Stimulated activated CD8-positive, alpha-beta memory T cell treated with anti-CD3 and anti-CD28 coated beads, Interleukin-15, amount 100 ng/mL, for 4 hours (primary cell): ENCODE measurements at places on chromosomes 1 and 21.
A peak's percentile ranks its signal among the peaks of the same experiment; 100 is the strongest.

- no peak for DNase-seq
Measured at GRCh38 chr1:87213135-87213515, 115.6 kb upstream of the LMO4 start.

- DNase-seq: no peak
Measured at GRCh38 chr1:113674591-113674990, 84.7 kb downstream of the PHTF1 start.

- DNase-seq: no peak
Measured at GRCh38 chr1:237756304-237756967, 134.3 kb downstream of the ZP4 start.

- DNase-seq: no peak
Measured at GRCh38 chr1:24107462-24108138, 4.3 kb downstream of the MYOM3 start.

DNA sequence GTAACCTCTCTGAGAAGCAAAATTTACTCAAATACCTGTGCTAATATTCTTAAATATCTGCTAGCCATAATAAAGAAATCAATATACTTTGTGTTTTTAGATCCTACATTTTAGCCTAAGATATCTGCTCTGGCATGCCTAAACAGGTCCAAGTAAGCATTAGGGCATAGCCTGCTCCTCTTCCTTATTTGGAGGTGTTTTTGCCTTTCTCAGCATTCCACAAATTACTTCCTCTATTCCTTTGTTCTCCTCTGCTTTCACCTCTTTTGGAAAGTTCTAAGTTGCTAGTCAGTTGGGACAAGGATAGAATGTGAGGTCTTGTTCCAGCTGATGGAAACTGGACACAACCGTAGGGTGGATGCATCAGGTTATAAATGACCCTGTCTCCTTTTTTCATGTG is 7.2 kb upstream of the OR10X1 start:
- DNase-seq: no peak

- DNase-seq: no peak
Measured at GRCh38 chr1:227955808-227956207, 8.1 kb upstream of the WNT9A start.

DNA sequence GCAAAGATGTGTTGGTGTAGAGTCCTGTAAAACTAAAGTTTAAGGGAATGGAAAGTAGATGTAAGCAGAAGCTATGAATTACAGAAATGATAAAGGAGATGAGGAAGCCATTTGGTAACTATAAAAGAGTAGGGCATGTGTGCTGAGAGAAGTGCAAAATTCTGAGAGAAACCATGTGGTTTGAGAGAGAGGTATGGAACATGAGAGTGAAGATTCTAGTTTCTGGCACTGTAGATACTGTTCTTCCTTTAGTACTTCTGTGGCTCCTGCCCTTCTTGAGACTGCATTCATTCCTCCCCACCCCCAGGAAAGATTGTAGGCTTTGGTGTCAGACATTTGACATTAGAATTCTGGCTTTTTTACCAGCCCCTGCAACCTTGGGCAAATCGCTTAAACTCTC is 15.4 kb downstream of the RALGPS2 start:
- DNase-seq: no peak

DNA sequence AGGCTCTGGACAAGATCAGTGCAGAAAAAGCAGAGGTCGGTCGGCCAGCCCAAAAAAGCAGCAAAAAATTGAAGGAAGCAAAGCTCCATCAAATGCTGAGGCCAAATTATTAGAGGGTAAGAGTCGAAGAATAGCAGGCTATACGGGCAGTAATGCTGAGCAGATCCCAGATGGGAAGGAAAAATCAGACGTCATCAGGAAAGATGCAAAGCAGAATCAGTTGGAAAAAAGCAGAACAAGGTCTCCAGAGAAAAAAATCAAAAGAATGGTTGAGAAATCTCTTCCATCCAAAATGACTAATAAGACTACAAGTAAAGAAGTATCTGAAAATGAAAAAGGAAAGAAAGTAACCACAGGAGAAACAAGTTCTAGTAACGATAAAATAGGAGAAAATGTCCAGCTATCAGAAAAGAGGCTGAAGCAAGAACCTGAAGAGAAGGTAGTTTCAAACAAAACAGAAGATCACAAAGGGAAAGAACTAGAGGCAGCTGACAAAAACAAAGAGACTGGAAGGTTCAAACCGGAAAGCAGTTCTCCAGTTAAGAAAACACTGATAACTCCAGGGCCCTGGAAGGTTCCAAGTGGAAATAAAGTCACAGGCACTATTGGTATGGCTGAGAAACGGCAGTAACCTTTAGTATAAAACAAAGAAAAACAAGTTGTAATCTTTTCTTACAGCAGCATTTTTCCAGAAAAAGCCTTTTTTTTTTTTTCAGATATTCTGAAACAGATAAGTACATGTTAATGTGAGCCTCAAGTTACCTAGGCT is 75.7 kb downstream of the PHTF1 start:
- DNase-seq: no peak

DNA sequence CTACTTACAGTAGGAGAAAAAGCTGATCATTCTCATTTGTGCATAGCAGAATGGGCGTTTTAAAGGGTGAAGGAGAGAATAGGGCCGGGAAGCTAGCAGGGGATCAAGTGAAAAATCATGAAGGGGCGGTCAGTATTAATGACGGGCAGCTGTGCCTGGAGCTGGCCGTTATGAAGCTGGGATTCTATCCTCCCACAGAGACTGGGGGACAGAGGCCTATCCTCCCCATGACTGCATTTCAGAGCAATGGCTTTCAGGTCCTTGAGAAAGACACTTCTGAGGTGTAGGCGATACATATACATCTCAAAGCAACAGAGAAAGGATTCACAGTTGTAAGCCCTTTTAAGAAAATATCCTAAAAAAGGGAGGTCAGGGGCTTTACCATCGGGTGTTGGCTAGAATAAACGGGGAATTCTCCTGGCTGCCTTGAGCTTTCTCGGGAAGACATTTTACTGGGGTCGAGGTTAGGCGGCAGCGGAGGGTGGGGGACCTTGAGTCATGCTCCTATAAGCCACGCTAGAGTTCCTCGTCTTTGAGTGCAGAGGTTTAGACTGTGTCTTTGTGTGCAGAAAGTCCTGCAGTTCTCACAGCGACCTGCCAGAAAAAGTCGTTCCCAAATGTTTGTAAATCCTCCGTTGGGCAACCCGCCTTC is 559 bp upstream of the MTARC2 start:
- no peak for DNase-seq

DNA sequence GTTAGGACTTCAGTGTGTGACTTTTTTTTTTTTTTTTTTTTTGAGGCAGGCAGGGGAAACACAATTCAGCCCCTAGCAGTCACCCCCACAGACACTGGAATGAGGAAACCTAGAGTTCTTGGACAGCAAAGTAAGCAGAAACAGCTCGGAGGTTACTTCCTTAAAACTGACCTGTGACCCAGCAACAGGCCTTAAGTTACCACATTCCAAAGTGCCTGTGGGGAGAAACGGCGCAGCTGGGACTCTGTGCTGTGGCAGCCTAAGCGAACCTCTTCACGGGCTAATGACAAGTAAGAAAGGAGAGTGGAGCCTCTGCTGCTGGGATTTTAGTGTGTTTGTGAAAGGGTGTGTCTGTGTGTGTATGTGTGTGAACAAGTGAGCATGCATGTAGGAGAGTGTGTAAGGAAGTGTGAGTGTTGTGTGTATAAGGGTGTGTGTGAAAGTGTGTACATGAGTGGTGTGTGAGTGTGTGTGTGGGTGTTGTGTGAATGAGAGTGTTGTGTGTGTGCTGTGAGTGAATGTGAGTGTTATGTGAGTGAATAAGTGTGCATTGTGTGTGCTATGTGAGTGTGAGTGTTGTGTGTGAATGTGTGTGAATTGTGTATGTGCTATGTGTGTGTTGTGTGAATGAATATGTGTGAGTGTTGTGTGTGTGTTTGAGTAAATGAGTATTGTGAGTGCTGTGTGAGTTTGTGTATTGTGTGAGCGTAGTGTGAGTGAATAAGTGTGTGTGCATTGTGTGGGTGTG is 180.8 kb downstream of the BRINP2 start:
- no peak for DNase-seq

DNA sequence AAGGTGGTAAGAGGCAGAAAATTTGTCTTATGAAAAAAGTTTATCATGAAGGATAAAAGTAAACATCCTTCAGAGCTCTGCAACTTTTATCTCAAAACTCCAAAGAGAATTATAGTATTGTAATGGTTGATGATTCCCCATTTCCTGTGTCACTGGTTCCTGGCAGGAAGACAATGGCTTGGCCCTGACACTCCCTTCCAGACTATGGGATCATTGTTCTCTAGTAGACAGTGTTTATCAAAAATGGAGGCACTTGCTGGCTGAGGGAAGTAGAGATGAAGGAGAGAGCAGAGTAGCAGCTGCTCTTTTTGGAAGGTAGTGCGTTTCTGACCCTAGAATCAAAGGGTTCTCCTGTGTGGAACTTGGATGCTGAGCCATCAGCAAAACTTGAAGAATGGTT is 145.9 kb upstream of the ATP1B1 start:
- DNase-seq: no peak

DNA sequence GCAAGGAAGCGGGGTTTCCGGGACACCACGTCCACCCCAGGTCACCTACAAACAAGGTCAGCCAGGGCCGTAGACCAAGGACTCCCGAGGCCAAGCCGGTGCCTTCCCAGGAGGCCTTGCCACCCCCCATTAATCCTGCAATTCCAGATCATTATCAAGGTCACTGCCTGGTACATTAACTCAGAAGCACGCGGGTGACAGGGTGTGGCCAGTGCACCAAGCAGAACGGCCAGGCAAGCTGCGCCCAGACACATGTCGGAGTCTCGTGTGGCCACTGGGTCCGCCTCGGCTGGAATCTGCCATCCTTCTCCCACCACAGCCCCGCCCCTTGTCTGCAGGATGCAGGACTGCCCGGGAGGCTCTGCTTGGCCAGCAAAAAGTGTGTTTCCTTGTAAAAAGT is 144.7 kb downstream of the PRDM16 start:
- DNase-seq: no peak

DNA sequence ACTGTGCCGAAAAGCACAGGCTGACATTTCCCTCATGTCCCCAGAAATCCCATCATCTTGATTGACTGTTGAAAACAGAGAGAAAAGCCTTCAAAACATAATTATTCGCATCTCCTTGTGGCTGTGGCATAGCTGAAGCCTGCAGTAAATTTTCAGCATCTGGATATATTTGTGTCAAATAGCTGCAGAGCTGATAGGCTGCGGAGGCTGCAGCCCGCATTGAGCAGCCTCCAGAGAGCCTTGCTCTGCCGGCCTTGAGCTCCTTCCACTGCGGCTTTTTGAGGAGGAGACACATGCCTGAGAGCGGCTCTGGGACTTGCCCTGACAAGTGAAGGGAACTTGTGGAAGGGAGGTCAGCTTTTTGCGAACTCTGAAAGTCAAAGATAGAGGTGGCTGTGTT is 144.7 kb downstream of the RYR2 start:
- DNase-seq: no peak

DNA sequence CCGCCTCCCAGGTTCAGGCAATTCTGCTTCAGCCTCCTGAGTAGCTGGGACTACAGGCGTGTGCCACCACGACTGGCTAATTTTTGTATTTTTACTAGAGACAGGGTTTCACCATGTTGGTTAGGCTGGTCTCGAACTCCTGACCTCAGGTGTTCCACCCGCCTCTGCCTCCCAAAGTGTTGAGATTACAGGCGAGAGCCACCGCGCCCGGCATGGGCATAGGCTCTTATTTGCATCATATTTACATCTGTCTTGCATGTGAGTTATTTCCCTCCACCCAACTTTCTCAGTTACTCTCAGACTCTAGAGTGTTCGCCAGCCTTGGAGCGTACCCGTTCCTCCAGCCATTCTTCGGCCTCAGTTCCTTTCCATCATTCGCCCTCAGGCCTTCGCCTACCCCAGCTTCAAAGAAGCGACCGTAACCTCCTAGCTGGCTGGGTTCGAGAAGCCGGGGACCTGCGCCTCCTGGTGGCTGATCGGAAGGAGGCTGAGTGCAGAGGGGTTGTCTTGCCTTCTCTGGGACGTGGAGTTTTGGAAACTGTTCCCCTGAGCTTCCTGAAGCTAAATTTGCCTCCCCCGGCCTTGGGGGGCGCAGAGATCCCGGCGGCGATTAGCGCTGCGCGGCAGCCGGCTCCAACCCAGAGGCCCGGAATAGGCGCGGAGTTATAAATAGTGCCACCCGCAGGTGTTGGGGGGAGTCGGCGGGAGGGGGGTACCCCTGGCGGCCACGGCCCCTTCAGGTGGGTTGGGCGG is 3.6 kb upstream of the ZBTB7B start:
- peak; percentile 60 for DNase-seq

- no peak for DNase-seq
Measured at GRCh38 chr1:186900539-186901237, 71.9 kb downstream of the PLA2G4A start.

- DNase-seq: no peak
Measured at GRCh38 chr1:66275083-66275482, 258.9 kb upstream of the SGIP1 start.

DNA sequence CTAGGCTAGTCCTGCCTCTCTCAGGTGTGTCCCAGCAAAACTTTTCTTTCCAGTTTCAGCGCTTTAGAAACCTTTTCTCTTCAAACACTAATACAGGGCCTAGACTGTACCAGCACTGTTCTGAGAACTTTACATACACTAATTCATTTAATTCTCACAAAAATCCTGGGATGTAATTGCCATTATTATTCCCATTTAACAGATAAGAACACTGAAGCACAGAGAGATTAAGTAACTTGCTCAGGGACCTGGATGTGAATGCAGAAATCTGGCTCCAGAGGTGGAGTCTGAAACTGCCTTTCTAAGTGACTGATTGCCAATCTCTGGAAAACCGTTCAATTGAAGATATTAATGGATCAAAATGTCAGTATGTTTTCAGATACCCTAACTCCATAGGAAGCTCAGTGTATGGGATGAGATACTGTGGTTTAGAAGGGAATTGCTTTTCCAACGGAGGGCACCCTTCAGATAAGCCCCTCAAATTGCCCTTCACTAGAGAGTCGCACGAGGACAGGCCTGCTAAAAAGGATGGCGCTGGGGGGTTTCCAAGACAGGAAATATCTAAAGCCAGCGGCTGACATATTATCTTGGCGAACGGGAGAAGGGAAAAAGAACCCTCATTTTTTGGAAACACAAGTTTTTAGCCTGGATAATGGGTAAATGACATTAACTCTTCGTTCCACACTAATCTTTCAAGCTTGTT is 698 bp upstream of the UCK2 start:
- DNase-seq: no peak

DNA sequence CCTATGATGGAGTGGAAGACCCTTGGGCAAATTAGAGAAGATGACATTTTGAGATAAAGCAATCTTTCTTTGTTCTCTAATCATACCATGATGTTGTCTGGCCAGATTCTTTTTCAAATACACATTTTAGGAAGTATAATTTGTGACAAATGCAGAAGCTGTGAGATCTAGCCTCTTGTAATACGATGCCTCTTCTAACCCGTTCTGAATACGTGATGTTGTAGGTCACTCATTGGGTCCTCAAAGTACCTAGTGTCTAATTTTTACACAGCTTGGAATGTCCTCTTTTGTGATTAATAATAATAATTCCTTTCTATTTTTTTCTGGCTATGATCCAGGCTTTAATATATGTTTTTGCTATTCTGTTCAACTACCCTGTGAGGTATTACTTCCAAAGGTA is 502.7 kb downstream of the NUF2 start:
- DNase-seq: no peak

DNA sequence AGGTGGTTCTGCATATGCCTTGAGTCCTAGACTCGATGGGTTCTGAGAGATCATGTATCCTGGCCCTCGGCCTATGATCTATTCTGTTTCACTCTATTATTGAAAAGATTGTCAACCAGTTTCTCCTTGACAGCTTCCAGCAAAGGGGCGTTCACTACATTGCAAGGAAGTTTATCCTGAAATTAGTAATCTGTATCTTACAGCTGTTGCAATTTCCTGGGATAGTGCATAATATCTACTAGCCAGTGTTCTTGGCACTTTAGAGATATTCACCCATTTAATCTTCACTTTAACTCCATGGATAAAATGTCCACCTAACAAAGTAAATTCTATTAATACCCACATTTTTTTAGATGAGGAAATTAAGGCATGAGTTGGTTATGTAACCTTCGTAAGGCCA is 203.6 kb downstream of the TGFB2 start:
- no peak for DNase-seq
